Uterine smooth muscle cell (primary cell): ENCODE measurements at places on chromosomes 3 and 15. TPM values are rescaled to one million over a fixed set of nuclear protein-coding genes. Genes with fewer than 3 reads are reported as not detected.

Gene DNASE1L3
- total RNA-seq: not detected in 2 replicates

Gene OR5H1
- under 0.01 TPM in 1 of 2 replicates, not detected in the other for total RNA-seq

Gene TRPM1
- total RNA-seq: not detected in 2 replicates

Gene GOLGA8O
- total RNA-seq: 1.7 TPM in 1 of 2 replicates, not detected in the other

Gene TUSC7
- not detected in 2 replicates for total RNA-seq

Gene ROBO1
- total RNA-seq: 37.1 and 63.6 TPM in 2 replicates

Gene MEIS2
- 72.7 and 80.9 TPM in 2 replicates for total RNA-seq

Gene ACVR2B
- 2.7 and 3.2 TPM in 2 replicates for total RNA-seq

Gene GOLGA6L4
- total RNA-seq: 1.2 TPM in 2 replicates

Gene MESP1
- 0.44 and 1.1 TPM in 2 replicates for total RNA-seq

Gene SEMA3G
- total RNA-seq: under 0.01 TPM in 2 replicates

Gene GOLGA8R
- 1.9 and 4.6 TPM in 2 replicates for total RNA-seq

Gene FBLN2
- 18.0 and 113 TPM in 2 replicates for total RNA-seq

Gene MUC20
- total RNA-seq: 0.12 and 0.22 TPM in 2 replicates

Gene CTXN2
- not detected in 2 replicates for total RNA-seq

Gene ACY1
- total RNA-seq: 39.7 and 46.6 TPM in 2 replicates

Gene ATP13A5
- not detected in 2 replicates for total RNA-seq

Gene FGF12
- total RNA-seq: under 0.01 and 0.22 TPM in 2 replicates

Gene TGM5
- total RNA-seq: not detected in 2 replicates

Gene DZIP1L
- 38.3 and 40.7 TPM in 2 replicates for total RNA-seq

Gene CHRFAM7A
- 1.00 and 1.4 TPM in 2 replicates for total RNA-seq

Gene KCNMB3
- total RNA-seq: 1.2 and 1.5 TPM in 2 replicates

Gene KLHL6
- under 0.01 TPM in 2 replicates for total RNA-seq

Gene CYP8B1
- total RNA-seq: under 0.01 TPM in 1 of 2 replicates, not detected in the other

Gene SNTN
- total RNA-seq: not detected in 2 replicates

Gene SEC61A1
- total RNA-seq: 363 and 403 TPM in 2 replicates

Gene STRC
- total RNA-seq: 0.12 TPM in 1 of 2 replicates, not detected in the other

Gene TRIM71
- not detected in 2 replicates for total RNA-seq

Gene LRRC31
- total RNA-seq: not detected in 2 replicates

Gene SLC49A4
- total RNA-seq: 18.2 and 29.5 TPM in 2 replicates

Gene KBTBD13
- not detected in 2 replicates for total RNA-seq

Gene TEX9
- 3.1 and 4.1 TPM in 2 replicates for total RNA-seq

Gene AHSG
- total RNA-seq: not detected in 2 replicates

Gene KCNH8
- under 0.01 TPM in 2 replicates for total RNA-seq

Gene ZNF774
- total RNA-seq: 1.1 and 2.5 TPM in 2 replicates

Gene ITIH1
- total RNA-seq: not detected in 2 replicates

Gene GOLGA6D
- 0.12 TPM in 1 of 2 replicates, not detected in the other for total RNA-seq

Gene SKOR1
- 0.11 and 0.12 TPM in 2 replicates for total RNA-seq

Gene EBLN2
- 5.4 and 7.7 TPM in 2 replicates for total RNA-seq

Gene TICRR
- 3.2 and 8.7 TPM in 2 replicates for total RNA-seq

Gene CHDH
- total RNA-seq: 0.44 and 0.62 TPM in 2 replicates

Gene SLC6A11
- not detected in 2 replicates for total RNA-seq

Gene ITPKA
- total RNA-seq: 18.1 and 25.0 TPM in 2 replicates

Gene EPHB3
- total RNA-seq: 4.5 and 8.5 TPM in 2 replicates

Gene ERICH6
- total RNA-seq: 0.22 TPM in 1 of 2 replicates, not detected in the other

Gene ZNF80
- total RNA-seq: not detected in 2 replicates

Gene AGTR1
- 0.37 and 0.55 TPM in 2 replicates for total RNA-seq

Gene GUCA1C
- total RNA-seq: not detected in 2 replicates

Gene SIAH2
- 25.7 and 44.0 TPM in 2 replicates for total RNA-seq

Gene TAGLN3
- total RNA-seq: 9.2 and 29.5 TPM in 2 replicates

Gene PFN2
- total RNA-seq: 286 and 403 TPM in 2 replicates
